ENCODE measurements at places on chromosomes 11 and 22.

DNA sequence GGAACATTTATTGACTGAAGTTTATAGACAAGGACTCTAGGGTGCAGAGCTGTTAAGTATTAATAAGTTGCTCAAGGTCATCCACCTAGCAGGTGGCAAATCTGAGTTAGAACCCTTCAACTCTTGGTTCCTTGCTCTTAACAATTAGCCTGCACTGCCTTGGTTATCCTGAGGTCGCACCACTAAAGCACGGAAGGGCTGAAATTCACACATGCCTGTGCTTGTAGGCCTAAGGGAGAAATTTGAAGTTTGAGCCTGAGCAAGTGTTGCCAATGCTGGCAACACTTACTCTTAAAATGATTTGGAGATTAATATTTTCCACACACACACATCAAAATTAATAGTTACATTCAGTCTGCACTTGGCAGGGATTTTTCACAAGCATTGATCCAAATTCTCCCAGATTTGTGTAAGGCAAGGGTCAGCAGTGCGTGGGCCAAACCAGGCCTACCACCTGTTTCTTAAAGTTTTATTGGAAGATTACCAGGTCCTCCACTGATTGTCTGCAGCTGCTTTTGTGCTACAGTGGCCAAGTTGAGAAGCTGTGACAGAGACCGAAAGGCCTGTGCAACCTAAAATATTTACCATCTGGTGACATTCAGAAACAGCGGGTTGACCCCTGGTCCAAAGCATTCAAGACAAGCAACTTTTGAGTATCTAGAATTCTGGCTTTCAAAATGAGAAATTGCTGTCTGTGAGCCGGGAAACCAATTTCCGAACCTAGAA lies 16.3 kb downstream of the APOL5 start:
- DNase-seq = no peak

DNA sequence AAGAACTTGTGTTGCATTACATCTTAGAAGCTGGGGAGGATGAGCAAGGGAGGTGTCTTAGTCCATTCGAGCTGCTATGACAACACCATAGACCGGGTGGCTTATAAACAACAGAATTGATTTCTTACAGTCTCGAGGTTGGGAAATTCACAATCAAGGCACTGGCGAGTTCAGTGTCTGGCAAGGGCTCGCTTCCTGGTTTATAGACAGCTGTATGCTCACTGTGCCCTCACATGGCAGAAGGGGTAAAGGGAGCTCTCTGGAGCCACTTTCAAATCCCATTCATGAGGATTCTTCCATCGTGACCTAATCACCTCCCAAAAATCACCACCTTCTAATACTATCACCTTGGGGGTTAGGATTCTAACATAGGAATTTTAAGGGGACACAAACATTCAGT lies 150.0 kb upstream of the NECTIN1 start:
- no peak for DNase-seq

- DNase-seq = no peak
These were observed 855.8 kb upstream of the LRRC4C start for GRCh38 chr11:42315267-42315666.

DNA sequence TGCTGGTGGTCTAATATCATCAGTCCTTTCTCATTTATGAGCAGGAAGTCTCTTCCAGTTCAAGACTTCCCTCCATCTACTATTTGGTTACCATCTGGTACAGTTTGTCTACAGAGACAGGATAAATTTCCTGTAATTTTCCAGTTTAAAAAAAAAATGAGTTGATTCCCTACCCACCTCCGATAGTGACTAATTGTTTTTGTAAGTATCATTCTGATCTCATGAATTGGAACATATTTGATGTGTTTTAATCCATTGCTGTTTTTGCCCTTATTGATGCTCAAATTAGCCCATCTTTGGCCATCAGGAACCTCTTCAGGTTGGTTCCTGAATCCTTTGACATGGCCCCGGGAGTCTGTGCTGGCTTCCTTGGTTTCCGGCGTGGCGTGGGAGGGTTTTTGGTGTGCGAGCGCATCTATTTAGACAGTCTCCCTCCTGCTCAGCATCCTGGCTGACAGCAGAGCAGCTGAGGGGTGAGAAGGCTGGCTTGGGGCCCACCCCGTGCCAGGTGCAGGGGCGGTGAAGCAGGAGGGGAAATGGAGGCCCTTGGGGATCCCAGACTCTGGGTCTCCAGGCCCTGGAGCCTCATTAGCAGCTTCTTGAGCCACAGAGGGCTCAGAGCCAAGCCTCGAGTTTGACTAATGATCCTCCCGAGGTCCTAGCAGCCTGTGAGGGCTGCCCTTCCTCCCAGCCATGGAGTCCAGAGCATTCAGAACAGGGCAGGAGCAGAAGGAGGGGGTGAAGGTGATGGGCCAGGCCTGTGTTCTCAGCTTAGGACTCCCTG lies 6.8 kb downstream of the OMP start:
- no peak for DNase-seq

DNA sequence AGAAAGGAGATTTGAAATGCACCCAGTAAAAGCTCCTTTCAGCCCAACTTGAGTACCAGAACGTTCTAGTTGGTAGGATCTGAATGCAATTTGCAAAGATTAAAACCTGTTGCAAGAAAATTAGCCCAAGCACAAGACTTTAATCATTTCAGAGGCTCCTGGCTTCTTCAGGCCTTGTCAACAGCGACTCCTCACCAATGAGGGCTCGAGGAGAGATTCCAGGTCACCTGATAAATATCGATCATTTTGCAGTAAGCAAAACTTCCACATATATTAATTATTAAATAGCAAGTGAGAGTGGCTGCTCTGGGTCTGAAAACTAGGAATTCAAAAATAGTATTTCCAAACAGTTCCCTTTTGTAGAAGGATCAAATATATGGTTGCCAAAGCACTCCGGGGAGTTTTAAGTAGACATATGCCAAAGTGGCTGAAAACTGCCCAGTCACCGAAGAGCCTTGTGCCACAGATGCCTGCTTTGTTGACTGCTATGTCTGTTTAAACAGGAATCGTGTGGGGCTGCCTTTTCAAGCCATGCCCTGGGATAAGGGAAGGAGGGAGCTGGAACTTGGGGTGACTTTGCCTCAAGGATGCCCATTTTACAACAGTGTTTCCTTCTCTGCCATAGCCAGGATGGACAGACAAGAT lies 64.0 kb downstream of the CSNK2A3 start:
- DNase-seq = no peak

GRCh38 chr11:376531-377173 lies 7.4 kb downstream of the B4GALNT4 start:
- no peak for DNase-seq

DNA sequence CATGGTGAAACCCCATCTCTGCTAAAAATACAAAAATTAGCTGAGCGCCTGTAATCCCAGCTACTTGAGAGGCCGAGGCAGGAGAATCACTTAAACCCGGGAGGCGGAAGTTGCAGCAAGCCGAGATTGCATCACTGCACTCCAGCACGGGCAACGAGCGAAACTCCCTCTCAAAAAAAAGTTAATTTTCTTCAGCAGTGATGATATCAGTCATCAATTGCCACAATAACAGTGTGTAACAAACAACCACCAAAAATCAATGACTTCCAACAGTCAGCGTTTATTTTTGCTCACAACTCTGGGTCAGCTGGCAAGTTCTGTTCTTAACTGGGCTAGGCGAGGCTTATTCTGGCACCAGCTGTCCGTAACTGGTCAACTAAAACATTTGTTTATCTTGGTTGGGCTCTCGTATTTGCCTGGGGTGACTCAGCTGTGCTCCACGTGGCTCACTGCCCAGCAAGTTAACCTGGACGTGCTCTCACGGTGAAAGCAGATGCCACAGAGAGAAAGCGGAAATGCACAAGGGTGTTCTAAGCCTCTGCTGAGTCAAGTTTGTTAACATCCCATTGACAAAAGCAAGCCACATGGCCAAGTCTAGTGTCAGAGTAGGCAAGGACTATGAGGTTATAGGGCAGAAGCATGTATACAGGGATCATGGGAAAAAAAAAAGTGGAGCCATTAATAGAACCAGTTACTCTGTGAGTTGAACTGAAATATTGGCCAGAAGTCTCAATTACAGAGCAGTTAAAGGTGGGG lies 52.1 kb downstream of the LHFPL7 start:
- DNase-seq = no peak

DNA sequence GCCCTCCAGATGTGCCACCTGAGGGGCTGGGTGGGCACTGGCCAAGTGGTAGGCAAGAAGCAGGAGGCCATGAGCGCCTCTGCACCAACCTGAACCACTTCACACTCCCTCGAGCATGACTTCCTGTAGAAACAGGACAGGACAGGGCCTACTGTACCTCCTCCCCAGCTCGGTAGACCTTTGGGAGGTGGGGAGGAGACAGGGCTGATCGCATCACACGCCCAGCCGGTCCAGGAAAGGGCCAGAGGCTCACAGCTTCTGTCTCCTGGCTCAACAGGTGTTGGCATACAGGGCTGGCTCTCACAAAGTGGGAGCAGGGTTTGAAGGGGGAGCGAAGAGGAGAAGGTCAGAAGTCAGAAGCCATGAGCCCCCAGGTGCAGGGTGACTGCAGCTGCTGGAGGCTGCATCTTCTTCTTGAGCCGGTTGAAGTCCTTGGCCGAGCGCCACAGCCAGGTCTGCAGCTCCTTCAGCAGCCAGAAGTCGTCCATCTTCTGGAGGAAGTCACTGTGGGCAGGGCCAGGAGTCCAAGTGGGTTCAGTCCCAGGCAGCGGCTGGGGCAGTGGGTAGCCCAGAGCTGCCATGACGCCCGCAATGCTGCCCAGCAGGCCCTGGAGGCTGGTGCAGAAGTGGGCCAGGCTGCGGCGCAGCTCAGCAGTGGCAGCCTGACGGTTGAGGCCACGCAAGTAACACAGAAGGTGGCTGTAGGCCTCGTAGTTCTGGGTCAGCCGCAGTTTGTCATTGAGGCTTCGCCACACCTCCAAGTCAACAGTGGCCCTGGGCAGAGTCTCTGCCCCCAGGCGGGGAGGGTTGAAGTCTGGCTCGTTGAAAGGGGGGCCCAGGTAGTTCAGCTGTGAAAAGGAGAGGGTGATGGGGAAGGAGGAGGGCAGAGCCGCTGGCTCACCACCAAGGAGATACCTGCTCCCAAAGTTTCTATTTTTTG lies 8.3 kb downstream of the CLCF1 start:
- no peak for DNase-seq

DNA sequence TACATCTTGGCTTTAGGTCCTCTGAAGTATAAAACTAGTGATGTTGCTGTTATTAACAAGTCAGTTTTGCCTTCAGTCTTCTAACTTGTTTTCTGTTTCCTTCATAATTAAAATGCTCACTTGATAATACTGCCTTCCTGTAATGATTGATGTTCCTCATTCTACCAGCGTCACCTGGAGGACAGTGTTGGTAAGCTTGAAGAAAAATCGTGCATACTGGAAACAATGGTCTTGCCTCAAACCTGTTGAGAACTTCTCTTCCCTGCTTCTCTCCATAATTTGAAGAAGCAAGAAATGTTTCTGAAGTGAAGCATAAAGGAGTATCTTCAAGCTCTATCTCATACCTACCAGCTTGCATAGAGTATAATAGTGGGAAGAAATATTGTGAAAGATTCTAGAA lies 3.0 kb downstream of the YWHAH start:
- DNase-seq = no peak

DNA sequence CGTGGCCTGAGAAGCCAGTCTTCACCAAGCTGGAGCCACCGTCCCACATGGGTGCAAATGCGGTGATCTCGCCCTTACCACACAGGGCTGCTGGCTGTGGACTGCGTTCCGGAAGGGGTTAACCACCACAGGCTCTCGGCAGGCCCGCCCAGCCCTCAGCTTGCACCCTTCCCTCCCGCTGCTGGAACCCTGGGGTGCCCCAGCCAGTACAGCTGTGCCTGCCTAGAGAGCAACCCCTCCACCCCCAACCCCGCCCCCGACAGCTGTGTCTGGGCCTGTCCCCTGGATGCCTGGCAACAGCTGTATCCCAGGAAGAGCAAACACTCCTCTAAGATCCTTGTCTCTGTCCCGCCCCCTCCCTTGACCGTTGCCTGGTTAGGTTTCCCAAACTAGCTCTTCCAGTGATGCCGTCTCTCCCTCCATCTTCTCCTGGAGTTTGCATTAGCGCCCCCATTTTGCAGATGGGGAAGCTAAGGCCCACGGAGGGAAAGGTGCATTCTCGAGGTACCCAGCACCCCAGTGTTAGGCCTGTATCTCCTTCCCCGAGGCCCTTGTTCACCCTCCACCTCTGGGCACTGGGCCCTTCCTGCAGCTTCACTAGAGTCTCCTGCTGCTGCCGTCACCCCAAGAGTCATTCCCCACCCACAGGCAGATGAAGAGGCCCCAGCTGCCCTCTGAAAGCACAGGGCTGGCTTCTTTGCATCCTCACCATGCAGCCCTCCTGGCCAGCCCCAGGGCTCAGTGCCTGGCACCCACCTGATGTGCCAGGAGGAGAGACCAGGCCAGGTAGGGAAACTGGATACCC lies 12.6 kb upstream of the COX8A start:
- DNase-seq = no peak

DNA sequence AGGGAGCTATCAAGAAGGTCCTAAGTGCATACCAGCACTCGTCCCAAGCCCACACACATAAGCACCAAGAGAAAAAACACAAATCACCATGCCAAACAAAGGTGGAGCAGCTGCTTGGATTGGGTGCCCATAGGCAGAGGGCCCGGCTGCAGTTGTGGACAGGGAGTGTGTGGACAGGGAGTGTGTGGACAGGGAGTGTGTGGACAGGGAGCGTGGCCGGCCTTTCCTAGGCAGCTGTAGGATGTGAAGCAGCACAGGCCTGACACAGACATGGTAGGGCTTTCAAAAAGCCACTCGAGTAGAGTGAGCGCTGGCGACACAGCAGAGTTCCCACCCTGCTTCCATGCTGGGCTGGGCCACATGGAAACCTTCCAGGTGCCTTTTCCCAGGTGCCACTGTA lies 3.5 kb downstream of the RTL6 start:
- DNase-seq = no peak

- DNase-seq = no peak
These were observed 58.8 kb downstream of the CHRDL2 start for GRCh38 chr11:74672332-74672955.

- DNase-seq = no peak
These were observed 71.5 kb upstream of the TTC12 start for GRCh38 chr11:113242767-113243397.

DNA sequence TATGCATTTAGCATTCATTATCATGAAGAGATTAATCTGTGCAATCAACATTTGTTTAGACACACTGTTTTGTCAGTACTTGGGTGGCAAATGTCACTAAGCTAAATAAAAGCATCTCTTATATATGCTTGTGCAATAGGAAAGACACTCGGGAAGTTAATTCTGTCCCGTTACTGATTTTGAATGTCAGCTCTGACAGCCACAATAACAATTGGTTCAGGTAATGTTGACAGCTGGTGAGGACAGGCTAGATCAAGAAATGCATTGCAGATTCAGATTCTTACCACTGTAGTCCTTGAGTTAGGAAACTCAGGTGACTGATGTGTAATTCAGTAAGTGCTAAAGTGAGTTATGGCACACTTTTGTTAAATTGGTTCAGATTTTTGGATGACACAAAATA lies 523.8 kb upstream of the FAT3 start:
- DNase-seq = no peak
